ENCODE measurements at places on chromosomes 7 and 10.

GRCh38 chr10:109941236-109941862 lies 18.0 kb upstream of the XPNPEP1 start:
- DNase-seq: no peak

- DNase-seq: no peak
These were observed 121.0 kb downstream of the KCNMA1 start for GRCh38 chr10:77516575-77516974.

- no peak for DNase-seq
These were observed 227.1 kb downstream of the ARHGAP12 start for GRCh38 chr10:31701546-31701945.

DNA sequence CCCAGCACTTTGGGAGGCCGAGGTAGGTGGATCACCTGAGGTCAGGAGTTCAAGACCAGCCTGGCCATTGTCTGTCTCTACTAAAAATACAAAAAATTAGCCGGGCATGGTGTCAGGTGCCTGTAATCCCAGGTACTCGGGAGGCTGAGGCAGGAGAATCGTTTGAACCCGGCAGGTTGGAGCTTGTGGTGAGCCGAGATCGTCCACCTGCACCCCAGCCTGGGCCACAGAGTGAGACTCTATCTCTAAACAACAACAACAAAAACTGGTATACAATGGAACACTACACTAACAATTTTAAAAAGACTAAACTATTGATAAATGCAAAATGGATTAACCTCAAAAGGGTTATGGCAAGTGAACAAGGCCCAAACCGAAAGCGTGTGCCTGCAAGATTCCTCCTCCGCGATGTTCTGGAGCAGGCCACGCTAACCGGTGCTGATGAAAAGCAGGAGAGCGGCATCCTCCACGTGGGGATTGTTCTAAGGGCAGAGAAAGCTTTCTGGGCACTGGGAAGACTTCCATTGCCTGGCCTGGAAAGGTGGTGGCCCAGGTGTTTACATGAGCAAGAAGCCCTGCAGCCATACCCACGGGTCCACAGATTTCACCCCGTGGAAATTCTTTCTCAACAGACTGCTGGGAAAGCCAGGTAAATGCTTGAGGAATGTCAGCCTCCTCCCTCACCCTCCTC lies 53.8 kb downstream of the PDGFA start:
- DNase-seq: no peak

DNA sequence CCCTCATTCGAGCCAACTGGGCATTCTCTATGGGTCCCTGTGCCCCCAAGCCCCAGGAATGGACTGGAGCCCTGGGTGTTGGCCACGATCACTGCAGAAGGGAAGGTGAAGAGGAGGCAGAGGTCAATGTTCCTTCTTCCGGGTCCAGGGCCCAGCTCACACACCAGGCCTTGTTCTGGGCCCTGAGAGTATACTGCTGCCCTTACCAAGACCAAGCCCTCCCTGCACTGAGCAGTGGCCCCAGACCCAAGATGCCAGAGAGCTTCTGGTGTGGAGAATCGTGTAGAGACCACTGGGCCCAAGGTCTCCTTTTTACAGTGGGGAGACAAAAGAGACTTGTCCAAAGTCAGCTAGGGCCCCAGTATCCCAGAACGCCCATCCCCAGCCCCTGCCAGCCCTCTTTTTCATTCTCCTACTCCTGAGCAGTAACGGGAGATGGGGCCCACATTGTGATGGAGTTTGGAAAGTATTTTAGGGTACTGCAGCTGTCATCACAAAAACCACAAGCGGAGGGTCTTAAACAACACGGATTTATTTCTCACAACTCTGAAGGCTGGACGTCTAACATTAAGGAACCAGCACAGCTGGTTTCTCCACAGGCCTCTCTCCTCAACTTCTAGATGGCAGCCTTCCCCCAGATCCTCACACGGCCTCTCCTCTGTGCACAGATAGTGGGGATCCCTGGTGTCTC lies 79.4 kb downstream of the PDGFA start:
- no peak for DNase-seq

DNA sequence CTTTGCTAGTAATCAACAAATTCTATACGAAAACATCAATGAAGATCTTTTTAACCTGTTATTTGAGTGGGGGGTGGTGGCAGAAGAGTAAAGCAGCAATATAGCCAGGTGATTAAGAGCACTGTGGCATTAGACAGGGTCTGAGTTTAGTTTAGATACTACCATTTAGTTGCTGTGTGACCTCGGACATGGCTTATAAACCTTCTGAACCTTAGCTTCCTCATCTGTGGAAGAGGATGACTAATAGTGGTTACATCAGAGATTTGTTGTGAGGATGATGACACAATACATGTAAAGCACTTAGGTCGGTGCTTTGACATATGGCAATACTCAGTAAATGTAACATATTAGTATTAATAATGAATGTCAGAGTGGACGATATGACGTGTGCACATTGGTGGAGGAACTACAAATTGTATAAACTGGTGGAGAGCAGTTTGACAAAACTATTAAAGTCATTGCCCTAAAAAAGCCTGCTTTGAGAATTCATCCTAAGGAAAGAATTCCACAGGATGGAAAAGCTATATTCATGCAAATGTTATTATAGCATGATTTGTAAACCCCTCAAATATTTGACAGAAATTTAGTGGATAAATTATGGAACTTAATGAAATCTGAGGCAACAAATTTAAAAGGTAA lies 24.3 kb downstream of the SPAG6 start:
- DNase-seq: no peak

DNA sequence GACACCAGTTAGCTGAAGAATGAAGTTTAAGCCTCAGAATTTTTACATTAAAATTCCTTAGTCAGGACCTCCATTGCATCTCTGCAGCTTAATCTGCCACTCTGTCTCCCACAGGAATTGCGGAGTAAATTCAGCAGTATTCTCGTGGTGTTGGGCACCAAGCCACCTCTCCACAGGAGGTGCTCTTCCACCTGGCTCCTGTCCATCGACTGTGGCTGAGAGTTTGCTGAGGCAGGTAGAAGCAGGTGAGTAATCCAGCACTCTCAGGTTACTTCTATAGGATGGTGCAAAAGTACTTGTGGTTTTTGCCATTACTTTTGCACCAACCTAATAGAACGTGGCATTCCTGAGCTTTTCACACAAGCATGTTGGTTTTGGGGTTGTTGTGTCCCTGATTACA lies 134.1 kb downstream of the GFRA1 start:
- no peak for DNase-seq

- DNase-seq: no peak
These were observed 552 bp downstream of the IL15RA start for GRCh38 chr10:5976512-5977470.

DNA sequence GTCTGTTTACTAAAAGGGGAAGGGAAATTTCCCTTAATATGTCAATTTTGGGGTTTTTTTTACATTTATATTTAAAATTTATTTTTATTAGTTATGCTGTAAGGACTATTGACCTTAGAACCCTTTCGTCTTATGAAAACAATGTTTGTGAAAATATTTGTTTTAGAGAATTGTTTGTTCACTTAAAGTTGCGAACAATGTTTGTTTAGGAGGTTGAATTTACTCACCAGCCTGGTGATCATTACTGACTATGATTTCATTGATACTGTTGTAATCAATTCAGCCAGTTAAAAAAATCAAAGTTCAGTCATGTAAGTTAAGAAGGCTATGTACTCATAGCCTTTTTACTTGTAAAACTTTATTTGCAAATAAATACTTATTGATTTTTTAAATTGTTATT lies 27.4 kb upstream of the TSPAN13 start:
- DNase-seq: no peak

GRCh38 chr7:116621649-116622048 lies 50.3 kb upstream of the MET start:
- DNase-seq: no peak
